Vagina (tissue), 2 donors: ENCODE measurements at places on chromosomes 12 and 14. TPM values are rescaled to one million over a fixed set of nuclear protein-coding genes. Genes with fewer than 3 reads are reported as not detected.

Gene IL22
- not detected for total RNA-seq

Gene KITLG
- total RNA-seq: 20.4 TPM

Gene MYF6
- total RNA-seq: not detected

Gene EML5
- total RNA-seq: 0.49 TPM

Gene PNMA1
- 35.4 TPM for total RNA-seq

- DNase-seq: no peak
These were observed 44.6 kb downstream of the DLK1 start for GRCh38 chr14:100771121-100771800.

DNA sequence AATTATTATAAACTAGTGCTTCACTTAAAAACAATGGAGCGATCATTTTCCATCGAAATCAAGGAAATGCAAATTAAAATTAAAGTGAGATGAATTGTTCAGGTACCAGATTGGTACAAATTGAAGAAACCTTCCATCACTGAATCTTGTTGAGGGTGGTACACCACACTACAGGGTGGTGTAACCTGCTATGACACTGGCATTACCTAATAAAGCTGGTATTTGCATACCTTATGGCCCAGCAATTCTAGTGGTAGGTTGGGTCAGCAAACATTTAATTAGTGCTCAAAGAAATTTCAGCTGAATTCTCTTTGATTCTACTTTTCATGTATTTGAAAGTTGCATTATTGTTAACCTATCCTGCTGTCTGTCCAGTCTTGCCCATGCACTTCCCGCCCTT lies 9.2 kb downstream of the TIGAR start:
- DNase-seq: no peak

GRCh38 chr12:75735853-75736252 lies 224.4 kb upstream of the KRR1 start:
- DNase-seq: no peak

DNA sequence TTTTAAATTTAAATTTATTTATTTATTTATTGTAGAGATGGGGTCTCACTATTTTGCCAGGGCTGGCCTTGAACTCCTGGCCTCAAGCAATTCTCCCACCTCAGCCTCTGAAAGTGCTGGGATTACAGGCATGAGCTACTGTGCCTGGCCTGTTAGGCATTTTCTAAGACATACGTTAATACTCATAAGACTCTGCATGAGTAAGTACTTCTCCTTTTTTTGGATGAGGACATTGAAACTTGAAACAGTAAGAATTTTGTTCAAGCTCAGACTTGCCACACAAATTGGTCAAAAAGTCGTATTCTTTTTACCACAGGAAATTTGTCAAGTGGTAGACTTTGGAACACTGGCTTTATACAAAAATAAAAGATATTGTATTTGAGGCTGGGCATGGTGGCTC lies 187.4 kb upstream of the RASSF8 start:
- no peak for DNase-seq

GRCh38 chr12:132163911-132164288 lies 19.6 kb downstream of the NOC4L start:
- DNase-seq: no peak

GRCh38 chr14:57297852-57298251 lies 29.1 kb downstream of the AP5M1 start:
- no peak for DNase-seq

GRCh38 chr12:28618171-28618570 lies 427.9 kb downstream of the CCDC91 start:
- no peak for DNase-seq

DNA sequence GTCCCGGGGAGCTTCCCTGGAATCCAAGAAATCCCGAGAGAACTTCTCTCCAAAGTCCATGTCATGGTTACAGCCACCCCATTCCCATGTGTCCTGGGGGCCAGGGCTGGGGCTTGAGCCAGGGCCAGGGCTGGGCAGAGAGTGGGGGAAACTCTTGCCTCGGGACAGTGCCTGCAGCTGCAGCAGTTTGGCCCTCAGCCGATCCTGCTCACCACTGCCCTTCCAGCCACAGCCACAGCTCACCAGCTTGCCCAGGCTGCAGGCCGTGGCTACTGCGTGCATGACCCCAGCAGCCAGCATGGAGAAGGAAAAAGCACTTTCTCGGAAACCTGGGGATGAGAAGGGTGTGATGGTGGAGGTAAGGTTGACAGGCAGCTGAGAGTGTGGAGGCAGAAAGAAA lies 3.5 kb downstream of the WNT10B start:
- DNase-seq: no peak

DNA sequence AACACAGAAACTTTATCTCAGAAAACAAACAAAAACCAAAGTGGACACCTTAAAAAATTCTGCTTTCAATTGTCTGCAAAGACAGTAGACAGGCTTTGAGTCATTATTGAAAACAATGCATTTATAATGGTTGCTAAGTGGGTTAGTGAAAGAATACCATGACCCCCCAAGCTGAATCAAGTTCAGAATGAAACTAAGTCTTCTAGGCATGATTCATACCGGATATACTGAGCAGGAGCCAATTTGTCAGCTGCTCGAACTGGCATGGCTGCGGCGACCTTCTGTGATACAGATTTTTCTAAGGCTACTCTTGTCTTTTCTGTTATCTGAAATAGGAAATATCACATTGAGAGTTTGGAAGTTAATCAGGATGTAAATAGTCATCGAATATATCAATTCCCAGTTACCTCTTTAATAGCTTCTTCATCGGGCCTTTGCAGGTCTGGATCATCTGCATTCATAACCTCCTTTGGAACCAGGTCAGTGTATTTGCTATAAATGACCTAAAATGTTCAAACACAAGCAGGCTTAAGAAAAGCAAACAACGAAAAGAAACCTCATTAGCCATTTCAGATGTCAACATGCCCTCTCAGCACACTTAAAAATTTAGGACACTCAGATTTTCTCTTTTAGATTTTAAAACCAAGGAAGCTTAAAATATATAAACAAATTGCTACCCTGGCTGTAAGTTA lies 22.3 kb downstream of the SNW1 start:
- DNase-seq: no peak

DNA sequence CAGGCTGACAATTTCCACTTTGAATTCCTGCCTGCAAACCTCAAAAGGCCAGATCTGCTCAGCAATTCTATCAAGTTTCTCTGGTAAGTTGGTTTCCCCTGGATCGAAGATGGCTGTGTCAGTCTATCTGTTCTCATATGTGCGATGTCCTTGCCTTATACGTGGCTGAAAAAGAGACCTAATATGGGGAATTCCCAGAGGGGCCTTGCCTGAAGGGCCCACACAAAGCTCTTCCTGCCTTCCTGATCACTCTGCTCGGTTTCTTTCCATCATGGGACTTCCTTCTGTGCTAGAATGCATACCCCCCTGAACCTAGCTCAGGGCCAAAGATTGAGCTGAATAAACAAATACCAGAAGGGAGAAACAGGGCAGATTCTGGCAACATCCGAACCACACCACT lies 13.2 kb downstream of the TCL1B start:
- DNase-seq: no peak

GRCh38 chr14:70882776-70883492 lies 24.3 kb upstream of the PCNX1 start:
- no peak for DNase-seq

DNA sequence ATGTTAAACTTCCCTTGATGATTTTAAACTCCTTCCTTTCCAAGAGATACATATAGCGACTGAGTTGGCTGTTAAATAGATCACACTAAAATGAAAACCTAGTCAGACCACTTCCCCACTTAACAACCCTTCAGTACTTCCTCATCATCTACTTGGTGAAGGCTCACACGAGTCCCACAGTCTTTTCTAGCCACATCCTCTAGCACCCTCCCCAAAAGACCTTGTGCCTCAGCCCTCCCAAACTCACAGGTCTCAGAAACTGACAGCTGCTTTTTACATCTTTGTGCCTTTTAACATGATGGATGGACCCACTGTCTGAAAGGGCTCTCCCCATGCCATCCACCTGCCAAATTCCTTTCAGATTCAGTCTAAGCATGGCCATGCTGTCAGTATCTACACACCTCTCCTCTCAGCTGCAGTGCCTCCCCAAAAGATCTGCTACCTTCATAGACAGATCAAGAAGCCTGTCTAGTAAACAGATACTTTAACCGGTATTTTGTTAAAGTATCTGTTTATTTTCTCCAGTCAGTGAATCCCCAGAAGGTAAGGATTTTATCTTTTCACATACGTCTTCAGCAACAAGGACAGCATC lies 65.1 kb upstream of the GPHB5 start:
- no peak for DNase-seq
